ENCODE measurements at places on chromosomes 12 and 14. TPM values are rescaled to one million over a fixed set of nuclear protein-coding genes. Genes with fewer than 3 reads are reported as not detected.

DNA sequence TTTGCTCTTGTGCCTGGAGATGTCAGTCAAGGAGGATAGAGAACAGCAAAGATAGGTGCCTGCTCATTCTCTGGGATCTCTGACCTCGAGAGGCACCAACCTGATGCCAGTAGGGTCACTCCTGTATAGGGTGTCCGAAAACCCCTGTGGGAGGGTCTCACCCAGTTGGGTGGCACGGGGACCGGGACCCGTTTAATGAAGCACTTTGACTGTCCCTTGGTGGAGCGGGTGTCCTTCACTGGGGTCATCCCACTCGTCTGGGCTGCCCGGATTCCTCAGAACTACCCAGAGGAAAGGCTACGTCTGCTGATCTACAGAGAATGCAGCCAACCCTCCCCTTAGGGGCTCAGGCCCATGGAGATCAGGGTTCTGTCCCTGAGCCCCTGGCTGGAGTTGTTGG is 157.6 kb downstream of the CAPZA3 start:
- no peaks in the 10 kb centered on the region for H3K4me1 ChIP-seq
- no peak for DNase-seq
- H3K4me3 ChIP-seq = no peak overlapping the region
- H3K36me3 ChIP-seq = no peaks in the 10 kb centered on the region
- no peaks in the 10 kb centered on the region for H3K27me3 ChIP-seq

DNA sequence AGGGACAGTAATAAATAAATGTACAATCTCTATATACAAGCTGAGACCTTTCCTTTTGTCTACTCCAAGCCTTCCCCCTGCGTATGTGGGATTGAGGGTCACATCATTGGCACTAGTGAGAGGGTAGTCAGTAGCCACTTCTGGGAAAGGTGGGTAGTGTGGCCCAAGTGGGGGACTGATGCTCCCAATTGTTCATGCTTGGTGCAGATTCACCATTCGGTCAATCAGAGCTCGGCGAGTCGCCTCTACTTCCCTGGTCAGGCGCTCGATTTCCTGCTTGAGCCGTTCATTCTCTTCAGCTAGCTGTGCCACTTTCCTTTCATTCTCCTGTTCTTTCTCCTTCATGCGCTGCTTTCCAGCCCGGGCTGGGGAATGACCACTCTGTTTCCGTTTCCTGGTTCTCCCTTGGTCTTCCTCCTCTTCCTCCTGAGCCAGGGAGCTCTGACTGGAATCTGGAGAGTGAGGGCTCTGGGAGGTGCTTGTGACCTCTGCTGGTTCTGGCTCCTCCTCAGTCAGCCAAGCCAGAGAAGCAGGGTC is 3.6 kb downstream of the DDIT3 start:
- H3K36me3 ChIP-seq = peaks cover 61% of the 10 kb centered on the region
- no peak for DNase-seq
- peaks cover 32% of the 10 kb centered on the region for H3K4me1 ChIP-seq
- no peak overlapping the region for H3K27ac ChIP-seq
- no peaks in the 10 kb centered on the region for H3K27me3 ChIP-seq

- no peak for DNase-seq
- H3K4me1 ChIP-seq = no peaks in the 10 kb centered on the region
- no peaks in the 10 kb centered on the region for H3K27me3 ChIP-seq
Measured at GRCh38 chr12:60752589-60752988, 1156.8 kb downstream of the SLC16A7 start.

DNA sequence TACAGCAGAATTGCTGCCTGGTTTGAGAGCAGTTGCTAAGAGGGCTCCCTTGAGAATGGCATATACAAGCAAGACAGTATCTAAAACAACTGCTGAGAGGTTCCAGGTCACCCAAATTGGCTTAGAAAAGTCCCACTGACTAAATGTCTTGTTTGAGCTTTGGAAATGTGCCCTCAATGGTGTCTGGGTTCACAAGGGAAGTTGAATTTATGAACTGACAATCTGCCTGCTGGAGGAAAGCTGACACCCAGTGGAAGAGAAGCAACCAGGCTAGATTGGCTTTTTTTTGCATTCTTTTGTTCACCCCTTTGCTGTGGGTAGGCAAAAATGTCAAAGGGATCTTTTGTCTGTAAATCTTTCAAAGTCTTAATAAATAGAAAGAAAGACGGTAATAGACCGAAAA is 44.6 kb upstream of the NPFF start:
- no peak overlapping the region for H3K4me3 ChIP-seq
- DNase-seq = no peak
- H3K36me3 ChIP-seq = peaks cover 28% of the 10 kb centered on the region
- H3K4me1 ChIP-seq = no peaks in the 10 kb centered on the region

- DNase-seq = no peak
- peaks cover 17% of the 10 kb centered on the region for H3K4me1 ChIP-seq
- no peaks in the 10 kb centered on the region for H3K36me3 ChIP-seq
- H3K4me3 ChIP-seq = no peak overlapping the region
- no peak overlapping the region for H3K27ac ChIP-seq
Measured at GRCh38 chr12:102960766-102961465, 3.4 kb downstream of the ASCL1 start.

DNA sequence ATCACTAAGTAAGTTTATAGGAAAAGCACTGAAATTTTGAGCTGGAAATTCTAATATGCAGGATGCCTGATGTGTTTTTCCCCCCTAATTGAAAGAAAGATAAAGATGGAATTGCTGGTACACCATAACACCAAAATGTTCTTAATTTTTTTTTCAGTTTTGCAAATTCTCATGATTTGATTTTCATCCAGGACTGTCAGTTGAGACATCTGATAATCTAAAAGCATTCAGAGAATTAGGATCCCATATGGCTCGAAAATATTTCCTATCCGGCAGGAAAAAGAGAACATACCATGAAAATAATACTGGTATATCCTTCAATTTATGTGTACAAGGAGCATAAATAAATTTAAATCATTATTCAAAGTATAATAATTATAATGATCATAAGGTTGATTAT is 452.1 kb downstream of the APAF1 start:
- no peak for DNase-seq
- H3K27me3 ChIP-seq = no peaks in the 10 kb centered on the region
- H3K27ac ChIP-seq = no peak overlapping the region
- H3K4me1 ChIP-seq = no peaks in the 10 kb centered on the region
- H3K36me3 ChIP-seq = no peaks in the 10 kb centered on the region

DNA sequence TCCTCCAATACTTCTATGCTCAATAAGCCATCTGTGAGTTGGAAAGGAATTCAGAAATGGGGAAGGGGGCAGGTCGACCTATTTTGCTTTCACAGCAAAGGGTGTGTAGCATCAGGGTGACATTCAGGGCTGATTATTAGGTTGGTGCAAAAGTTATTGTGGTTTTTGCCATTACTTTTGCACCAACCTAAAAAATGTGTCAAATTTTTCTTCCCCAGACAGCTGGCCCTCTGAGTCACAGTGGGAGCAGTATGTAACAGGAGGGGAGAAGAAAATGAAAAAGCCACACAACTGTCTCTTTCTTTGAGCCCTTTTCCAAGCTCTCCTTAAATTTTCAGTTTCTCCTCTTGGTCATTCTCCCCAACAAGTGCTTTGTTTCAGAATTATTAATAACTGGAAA is 47.1 kb upstream of the GZMB start:
- no peak for DNase-seq
- H3K4me1 ChIP-seq = peaks cover 10% of the 10 kb centered on the region
- H3K4me3 ChIP-seq = no peak overlapping the region
- H3K27me3 ChIP-seq = peaks cover 12% of the 10 kb centered on the region

GRCh38 chr12:39095636-39096330 is 190.4 kb upstream of the CPNE8 start:
- no peaks in the 10 kb centered on the region for H3K4me1 ChIP-seq
- DNase-seq = no peak
- no peak overlapping the region for H3K4me3 ChIP-seq
- H3K27ac ChIP-seq = no peak overlapping the region

The SLC7A8 gene
- total RNA-seq = not detected

- peaks cover 11% of the 10 kb centered on the region for H3K36me3 ChIP-seq
- H3K27ac ChIP-seq = peak overlapping the region; percentile 75
- no peak for DNase-seq
- peak overlapping the region; percentile 62 for H3K4me3 ChIP-seq
Measured at GRCh38 chr14:95495538-95496025, 20.9 kb downstream of the SYNE3 start.

DNA sequence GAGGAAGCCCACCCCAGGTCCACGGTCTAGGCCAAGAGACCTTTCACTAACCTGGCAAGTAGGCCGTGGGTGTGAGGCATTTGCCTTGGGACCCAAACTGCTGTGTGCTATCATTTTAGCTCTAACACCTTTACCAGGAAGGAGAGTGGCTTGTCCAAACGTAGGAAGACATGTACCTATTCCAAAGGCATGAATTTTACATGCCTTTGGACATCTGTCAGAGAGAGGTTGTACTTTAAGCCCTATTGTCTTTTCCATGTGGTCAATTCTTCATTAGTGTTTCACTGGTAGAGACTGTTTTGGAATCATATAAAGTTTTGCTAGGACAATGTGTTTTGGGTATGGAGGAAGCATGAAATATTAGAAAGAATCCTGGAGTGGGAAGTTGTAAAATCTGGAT is 148.8 kb downstream of the SLC41A2 start:
- H3K4me3 ChIP-seq = no peak overlapping the region
- no peaks in the 10 kb centered on the region for H3K27me3 ChIP-seq
- no peak for DNase-seq
- no peaks in the 10 kb centered on the region for H3K4me1 ChIP-seq
- no peak overlapping the region for H3K27ac ChIP-seq

The SLC8A3 gene
- 0.37 TPM for total RNA-seq

DNA sequence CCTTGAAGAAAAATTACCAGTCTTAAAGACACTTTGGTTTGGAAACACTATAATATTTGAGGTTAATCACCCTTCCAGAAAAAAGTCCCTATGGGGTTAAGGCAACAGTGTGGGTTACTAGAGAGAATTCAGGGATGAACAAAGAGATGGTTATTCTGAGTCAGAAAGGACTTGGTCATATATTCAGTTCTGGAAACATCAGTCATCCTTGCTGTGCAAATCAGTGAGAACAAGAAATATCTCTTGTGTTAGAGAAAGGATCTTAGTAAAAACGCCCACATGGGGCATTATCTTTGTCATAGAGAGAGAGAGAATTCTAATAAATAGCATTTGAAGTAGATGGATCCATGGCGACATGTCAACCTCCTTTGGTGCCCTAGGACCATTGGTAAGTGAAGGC is 59.4 kb upstream of the E2F7 start:
- no peaks in the 10 kb centered on the region for H3K4me1 ChIP-seq
- no peak for DNase-seq

GRCh38 chr12:102299731-102300130 is 102.1 kb upstream of the PMCH start:
- no peak overlapping the region for H3K4me3 ChIP-seq
- H3K4me1 ChIP-seq = no peaks in the 10 kb centered on the region
- no peaks in the 10 kb centered on the region for H3K36me3 ChIP-seq
- no peaks in the 10 kb centered on the region for H3K27me3 ChIP-seq
- H3K27ac ChIP-seq = no peak overlapping the region
- DNase-seq = no peak

The NKX2-1 gene
- total RNA-seq = not detected

DNA sequence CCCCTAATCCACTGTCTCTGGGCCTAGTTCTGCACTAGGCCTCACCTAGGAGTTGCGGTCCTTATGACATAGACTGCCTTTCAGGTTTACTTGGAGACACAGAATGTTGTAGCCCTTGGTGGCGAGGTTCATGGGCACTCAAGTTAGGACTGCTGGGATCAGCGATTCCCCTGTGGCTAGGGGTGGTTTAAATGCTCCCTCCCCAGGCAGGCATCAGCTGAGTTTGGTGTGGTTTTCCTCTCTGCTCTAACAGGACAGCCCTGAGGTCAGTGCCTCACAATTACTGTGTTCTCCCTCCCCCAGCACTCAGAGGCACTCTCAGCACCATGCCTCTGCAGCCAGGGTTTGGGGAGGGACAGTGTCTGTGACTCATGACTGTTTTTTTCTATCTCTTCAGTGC is 22.2 kb upstream of the RDH16 start:
- H3K27ac ChIP-seq = no peak overlapping the region
- no peaks in the 10 kb centered on the region for H3K4me1 ChIP-seq
- H3K27me3 ChIP-seq = no peaks in the 10 kb centered on the region
- no peak overlapping the region for H3K4me3 ChIP-seq

- H3K4me3 ChIP-seq = no peak overlapping the region
- no peak overlapping the region for H3K27ac ChIP-seq
- no peaks in the 10 kb centered on the region for H3K4me1 ChIP-seq
- no peaks in the 10 kb centered on the region for H3K27me3 ChIP-seq
Measured at GRCh38 chr14:103548463-103549351, 13.8 kb downstream of the BAG5 start.

GRCh38 chr14:95483309-95484165 is 32.9 kb downstream of the SYNE3 start:
- peaks cover 2% of the 10 kb centered on the region for H3K36me3 ChIP-seq
- no peaks in the 10 kb centered on the region for H3K27me3 ChIP-seq
- no peak overlapping the region for H3K4me3 ChIP-seq
- peaks cover 32% of the 10 kb centered on the region for H3K4me1 ChIP-seq
- no peak overlapping the region for H3K27ac ChIP-seq
- DNase-seq = no peak

GRCh38 chr14:29148221-29148620 is 381.6 kb downstream of the FOXG1 start:
- DNase-seq = no peak
- no peaks in the 10 kb centered on the region for H3K36me3 ChIP-seq
- H3K27me3 ChIP-seq = no peaks in the 10 kb centered on the region
- H3K27ac ChIP-seq = no peak overlapping the region
- H3K4me3 ChIP-seq = no peak overlapping the region
- no peaks in the 10 kb centered on the region for H3K4me1 ChIP-seq

GRCh38 chr14:33657476-33657875 is 293.4 kb downstream of the EGLN3 start:
- no peak overlapping the region for H3K27ac ChIP-seq
- DNase-seq = no peak
- no peaks in the 10 kb centered on the region for H3K4me1 ChIP-seq
- no peak overlapping the region for H3K4me3 ChIP-seq
- H3K27me3 ChIP-seq = no peaks in the 10 kb centered on the region

- peaks cover 32% of the 10 kb centered on the region for H3K4me1 ChIP-seq
- H3K4me3 ChIP-seq = no peak overlapping the region
- no peaks in the 10 kb centered on the region for H3K36me3 ChIP-seq
- no peaks in the 10 kb centered on the region for H3K27me3 ChIP-seq
Measured at GRCh38 chr14:70905301-70905700, 2.0 kb upstream of the PCNX1 start.

- no peak overlapping the region for H3K4me3 ChIP-seq
- no peak overlapping the region for H3K27ac ChIP-seq
- peaks cover 6% of the 10 kb centered on the region for H3K36me3 ChIP-seq
- H3K4me1 ChIP-seq = peaks cover 9% of the 10 kb centered on the region
Measured at GRCh38 chr14:71588028-71588427, 344.2 kb upstream of the RGS6 start.

GRCh38 chr12:69828897-69829296 is 3.9 kb downstream of the MYRFL start:
- no peaks in the 10 kb centered on the region for H3K4me1 ChIP-seq
- H3K4me3 ChIP-seq = no peak overlapping the region
- no peak overlapping the region for H3K27ac ChIP-seq

Measured in CD4-positive, CD25-positive, alpha-beta regulatory T cell (primary cell).